ENCODE measurements at places on chromosomes 6 and 20. TPM values are rescaled to one million over a fixed set of nuclear protein-coding genes. Genes with fewer than 3 reads are reported as not detected.
A peak's percentile ranks its signal among the peaks of the same experiment; 100 is the strongest.

DNA sequence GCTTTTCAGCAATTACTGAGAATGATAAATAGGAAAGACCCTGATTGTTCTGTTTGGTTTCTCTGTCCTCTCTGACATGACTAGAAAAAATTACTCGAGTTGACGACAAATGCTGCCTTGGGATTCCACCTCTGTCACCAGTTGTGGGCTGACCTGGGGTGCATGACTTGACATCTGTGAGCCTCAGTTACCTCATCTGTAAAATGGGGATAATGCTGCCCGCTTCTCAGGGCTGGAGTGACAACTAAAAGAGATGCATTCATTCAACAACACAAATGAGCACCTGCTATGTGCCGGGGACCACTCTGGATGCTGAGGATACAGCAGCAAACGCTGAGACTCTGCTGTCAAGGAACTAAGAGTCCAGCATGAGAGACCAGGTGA is 94.8 kb downstream of the NFATC2 start:
- no peak overlapping the region for H3K27ac ChIP-seq
- H3K27me3 ChIP-seq = no peaks in the 10 kb centered on the region
- no peak for DNase-seq
- no peaks in the 10 kb centered on the region for H3K4me1 ChIP-seq

- no peaks in the 10 kb centered on the region for H3K27me3 ChIP-seq
- H3K36me3 ChIP-seq = no peaks in the 10 kb centered on the region
- H3K27ac ChIP-seq = no peak overlapping the region
- H3K4me3 ChIP-seq = no peak overlapping the region
- DNase-seq = no peak
- H3K4me1 ChIP-seq = no peaks in the 10 kb centered on the region
Measured at GRCh38 chr6:110852773-110853172, 21.8 kb upstream of the AMD1 start.

DNA sequence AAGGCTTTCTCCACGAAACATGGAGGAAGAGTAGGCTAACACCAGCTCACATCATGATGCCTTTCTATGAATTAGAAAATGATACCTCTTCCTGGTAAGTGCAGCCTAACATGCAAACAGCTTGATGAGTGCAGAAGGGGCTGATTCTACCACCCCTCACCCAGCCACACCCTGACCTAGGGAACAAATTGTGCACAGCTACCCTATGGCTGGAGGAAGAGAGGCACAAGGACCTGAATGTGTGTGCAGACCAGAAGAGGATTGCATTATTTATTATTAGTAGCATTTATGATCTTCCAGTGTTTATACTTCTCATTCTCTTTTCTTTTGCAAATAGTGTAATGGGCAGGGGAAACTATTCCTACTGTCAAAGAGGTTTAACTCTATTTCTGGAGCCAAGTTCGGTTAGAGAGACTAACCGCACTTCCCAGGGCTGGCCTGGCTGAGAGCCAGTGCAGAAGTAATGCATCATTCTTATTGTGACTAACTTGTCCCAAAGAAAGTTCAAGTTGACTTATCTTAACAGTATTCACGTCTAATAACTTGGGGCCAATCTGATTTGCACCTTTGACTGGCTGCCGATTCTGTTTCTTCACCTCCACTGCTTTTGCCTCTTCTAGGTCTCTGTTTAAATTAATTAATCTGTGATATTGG is 237.5 kb downstream of the CD83 start:
- no peak overlapping the region for H3K4me3 ChIP-seq
- H3K27ac ChIP-seq = no peak overlapping the region
- H3K4me1 ChIP-seq = no peaks in the 10 kb centered on the region
- DNase-seq = peak; percentile 55
- H3K27me3 ChIP-seq = no peaks in the 10 kb centered on the region

DNA sequence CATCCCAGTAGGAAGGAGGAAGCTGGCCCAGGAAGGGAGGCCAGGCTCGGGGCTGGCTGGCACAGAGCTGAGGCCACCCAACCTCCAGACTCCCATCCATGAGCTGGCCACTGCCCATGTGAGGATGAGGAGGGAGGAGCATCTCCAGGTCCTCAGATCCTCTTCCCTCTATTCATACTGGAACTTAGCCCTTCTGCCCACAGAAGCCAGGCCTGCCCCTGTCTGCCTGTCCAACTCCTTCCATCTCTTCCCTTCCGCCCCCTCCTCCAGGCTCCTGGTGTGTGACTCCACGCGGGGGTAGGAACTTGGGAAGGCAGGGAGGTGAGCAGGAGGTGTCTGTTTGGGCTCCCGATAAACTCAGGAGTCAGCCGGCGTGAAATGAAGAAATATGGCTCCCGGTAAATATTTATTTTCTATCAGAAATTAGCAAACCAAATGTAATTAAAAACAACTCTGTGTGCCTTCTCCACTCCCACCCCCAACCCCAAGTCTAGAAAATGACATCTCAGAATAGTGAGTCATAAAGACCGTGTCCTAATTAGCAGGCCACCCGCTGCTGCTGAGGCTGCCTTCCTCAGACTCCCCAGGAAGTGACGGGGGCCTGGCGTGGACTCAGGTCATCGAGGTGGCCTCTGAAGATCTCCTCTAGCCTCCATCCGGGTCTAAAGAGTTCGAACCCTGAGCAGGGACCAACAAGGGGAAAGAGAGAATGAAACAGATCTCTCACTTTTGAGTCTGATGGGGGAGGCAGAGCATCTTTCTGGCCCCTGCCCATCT is 81.9 kb downstream of the MDGA1 start:
- no peaks in the 10 kb centered on the region for H3K36me3 ChIP-seq
- no peak overlapping the region for H3K4me3 ChIP-seq
- H3K27ac ChIP-seq = no peak overlapping the region
- DNase-seq = no peak
- no peaks in the 10 kb centered on the region for H3K27me3 ChIP-seq

DNA sequence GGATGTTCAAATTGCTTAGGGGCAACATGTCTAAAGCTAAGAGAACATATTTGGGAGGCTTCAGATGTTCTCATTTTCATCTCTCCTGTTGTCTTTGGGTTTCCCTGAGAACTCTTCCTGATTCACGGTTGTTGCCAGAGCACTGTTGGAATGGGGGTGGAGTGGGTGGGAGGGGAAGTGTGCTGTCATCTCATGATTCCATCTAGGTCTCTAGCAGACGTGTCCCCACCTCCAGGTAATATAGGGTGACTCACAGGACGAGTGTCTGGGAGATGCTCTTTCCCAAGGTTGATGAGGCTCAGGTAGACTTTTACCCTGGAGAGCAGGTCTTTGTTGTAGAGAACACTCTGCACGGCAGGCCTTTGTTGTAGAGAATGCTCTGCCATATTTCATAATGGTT is 636.9 kb downstream of the QKI start:
- no peak for DNase-seq
- no peaks in the 10 kb centered on the region for H3K36me3 ChIP-seq
- H3K27me3 ChIP-seq = no peaks in the 10 kb centered on the region
- no peaks in the 10 kb centered on the region for H3K4me1 ChIP-seq
- no peak overlapping the region for H3K4me3 ChIP-seq

DNA sequence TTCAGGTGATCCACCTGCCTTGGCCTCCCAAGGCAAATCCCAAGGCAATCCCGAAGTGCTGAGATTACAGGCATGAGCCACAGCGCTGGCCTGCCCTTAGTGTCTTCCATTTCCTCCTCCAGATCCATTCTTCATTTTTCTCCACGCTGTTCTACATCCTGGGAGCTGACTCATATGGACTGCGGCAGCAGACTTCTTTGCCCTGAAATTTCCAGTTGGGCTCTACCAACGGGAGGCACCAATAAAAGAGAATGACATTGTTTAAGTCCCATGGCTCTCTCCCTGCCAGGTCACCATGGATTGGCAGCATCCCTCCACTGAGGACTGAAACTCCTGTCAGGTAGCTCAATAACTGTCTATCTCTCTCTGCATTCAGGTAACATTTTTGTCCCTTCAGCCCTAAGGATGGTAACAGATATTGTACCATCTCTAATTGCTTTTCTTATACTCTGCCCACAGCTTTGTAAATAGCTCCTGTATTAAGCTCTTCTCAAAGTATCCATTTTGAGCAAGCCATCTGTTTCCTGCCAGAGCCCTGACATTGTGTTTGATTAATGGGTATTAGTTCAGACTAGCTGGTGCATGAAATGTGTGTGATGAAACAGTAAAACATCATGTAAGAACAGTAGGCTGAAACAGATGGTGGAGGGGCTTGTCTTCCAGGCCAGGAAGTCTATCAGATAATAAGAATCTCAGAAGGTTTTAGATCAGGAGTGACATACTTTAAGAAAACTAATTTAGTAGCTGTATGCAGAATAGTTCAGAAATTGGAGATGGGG is 3.6 kb downstream of the TBCC start:
- no peak overlapping the region for H3K27ac ChIP-seq
- no peak overlapping the region for H3K4me3 ChIP-seq
- no peak for DNase-seq
- H3K36me3 ChIP-seq = no peaks in the 10 kb centered on the region
- peaks cover 3% of the 10 kb centered on the region for H3K4me1 ChIP-seq

DNA sequence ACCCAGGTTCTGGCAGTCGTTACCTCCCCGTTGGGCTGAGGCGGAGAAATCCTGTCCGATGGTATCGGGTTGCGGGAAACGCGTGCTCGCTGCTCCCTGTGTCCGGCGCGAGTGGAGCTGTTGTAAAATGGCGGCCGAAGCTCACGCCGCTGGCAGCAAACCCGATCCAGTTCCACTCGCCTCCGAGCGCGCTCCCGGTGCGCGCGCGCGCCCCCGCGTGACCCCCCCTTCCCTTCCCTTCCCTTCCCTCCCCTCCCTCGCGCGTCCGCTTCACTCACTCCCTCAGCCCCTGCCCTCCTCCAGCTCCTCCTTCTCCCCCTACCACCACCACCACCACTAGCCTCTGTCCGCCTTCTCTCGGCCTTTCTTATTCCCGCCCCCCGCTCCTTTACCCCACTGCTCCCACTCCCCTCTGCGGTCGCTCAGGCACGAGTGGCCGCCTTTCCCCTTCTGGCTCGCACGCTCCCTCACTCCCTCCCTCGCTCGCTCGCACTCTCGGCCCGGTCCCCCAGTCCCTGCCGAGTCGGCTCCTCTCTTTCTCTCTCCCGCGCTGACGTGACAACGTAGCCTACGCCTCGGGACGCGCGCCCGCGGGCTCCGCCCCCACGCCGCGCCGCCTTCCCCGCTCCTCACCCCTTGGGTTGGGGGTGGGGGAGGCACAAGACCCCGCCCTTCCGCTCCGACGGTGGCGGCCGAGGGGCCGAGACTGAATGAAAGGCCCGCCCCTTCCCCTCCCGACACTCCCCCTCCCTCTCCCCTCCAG is at the start of gene SYNCRIP:
SYNCRIP (minus strand) TSS at position 113 of the 763 bp plus-strand sequence. CDS start 1,447 bp downstream, outside the sequence.
- no peaks in the 10 kb centered on the region for H3K27me3 ChIP-seq
- H3K36me3 ChIP-seq = peaks cover 18% of the 10 kb centered on the region
- peak; percentile 99 for DNase-seq
- H3K4me1 ChIP-seq = no peaks in the 10 kb centered on the region
- peak within 1 kb of the TSS; percentile 99 for H3K27ac ChIP-seq
- peak within 1 kb of the TSS; percentile 98 for H3K4me3 ChIP-seq

DNA sequence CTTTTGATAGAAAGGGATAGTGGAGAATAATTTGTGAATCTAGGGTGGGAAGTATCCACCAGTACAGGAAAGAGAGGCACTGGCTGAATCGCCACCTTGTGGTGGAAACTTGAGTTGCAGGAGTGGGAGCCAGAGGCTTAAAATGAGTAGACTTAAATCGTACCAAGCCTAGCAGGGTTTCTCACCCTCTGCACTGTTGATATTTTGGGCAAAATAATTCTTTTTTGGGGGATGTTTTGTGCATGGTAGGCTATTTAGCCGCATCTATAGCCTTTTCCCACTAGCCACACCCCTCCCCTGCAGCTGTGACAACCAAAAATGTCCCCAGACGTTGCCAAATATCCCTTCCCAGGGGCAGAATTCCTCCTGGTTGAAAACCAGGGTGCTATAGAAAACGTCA is 119.1 kb downstream of the DHX35 start:
- H3K36me3 ChIP-seq = no peaks in the 10 kb centered on the region
- no peaks in the 10 kb centered on the region for H3K27me3 ChIP-seq
- DNase-seq = peak; percentile 77

DNA sequence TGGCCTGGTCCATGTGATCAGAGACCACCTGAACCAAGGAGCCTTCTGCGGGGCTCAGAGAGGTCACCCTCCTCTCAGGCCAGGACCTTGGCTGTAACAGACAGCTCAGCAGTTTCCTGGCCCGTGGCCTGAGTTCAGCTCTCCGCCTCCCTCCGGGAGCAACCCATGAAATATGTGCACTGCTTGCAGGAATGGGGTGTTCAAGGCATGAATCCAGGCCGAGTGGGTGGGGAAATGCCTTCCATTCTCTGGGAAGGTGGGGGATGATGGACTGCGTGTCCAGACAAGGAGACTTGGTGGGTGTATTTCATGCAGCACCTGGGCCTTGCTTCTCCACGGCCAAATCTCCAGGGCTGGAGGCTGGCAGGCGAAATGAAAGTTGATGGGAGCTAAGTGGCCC is 46.0 kb downstream of the SIRPA start:
- H3K27me3 ChIP-seq = no peaks in the 10 kb centered on the region
- no peak overlapping the region for H3K4me3 ChIP-seq
- no peak for DNase-seq
- H3K36me3 ChIP-seq = peaks cover 16% of the 10 kb centered on the region
- H3K4me1 ChIP-seq = peaks cover 20% of the 10 kb centered on the region

GRCh38 chr6:144989319-144990107 is 704.4 kb downstream of the UTRN start:
- H3K36me3 ChIP-seq = no peaks in the 10 kb centered on the region
- no peak overlapping the region for H3K27ac ChIP-seq
- H3K4me1 ChIP-seq = no peaks in the 10 kb centered on the region
- no peak for DNase-seq

DNA sequence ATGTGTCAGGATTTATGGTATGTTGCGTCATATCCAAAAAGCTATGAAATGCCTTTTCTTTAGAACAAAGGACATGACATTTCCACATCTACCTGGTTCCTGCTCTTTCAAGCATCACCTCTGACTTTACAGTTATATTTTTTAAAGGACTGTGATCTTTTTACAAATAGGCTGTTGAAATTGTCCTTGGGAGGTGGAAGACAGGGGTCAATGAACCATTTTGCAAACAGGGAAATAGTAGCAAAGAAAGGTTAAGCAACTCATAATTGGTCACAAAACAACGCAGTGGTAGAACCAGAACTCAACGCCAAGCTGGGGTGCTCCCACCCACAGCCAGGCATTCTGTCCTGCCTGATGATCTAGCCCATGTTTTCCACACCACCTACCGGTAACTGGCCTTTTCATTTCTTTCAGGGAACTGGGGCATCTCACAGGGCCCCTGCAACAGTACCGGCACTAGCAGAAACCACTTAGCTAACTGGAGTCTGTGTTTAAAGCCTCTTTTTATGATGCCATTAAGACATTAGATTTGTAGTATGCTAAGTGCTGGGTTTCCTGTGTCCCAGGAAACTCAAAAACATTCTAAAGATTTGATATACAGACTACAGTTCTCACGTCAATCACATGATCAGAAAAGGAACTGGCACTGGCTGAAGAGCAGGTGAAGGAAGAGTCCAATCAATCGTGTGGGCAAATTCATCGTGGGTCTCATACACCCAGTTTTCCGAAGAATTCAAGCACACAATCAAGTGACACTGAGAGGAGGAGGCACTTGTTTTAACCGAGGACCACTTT is 13.9 kb downstream of the ZNF217 start:
- DNase-seq = no peak
- no peaks in the 10 kb centered on the region for H3K27me3 ChIP-seq
- peak overlapping the region; percentile 13 for H3K4me3 ChIP-seq
- no peaks in the 10 kb centered on the region for H3K36me3 ChIP-seq

- H3K36me3 ChIP-seq = no peaks in the 10 kb centered on the region
- H3K27me3 ChIP-seq = no peaks in the 10 kb centered on the region
- H3K4me1 ChIP-seq = no peaks in the 10 kb centered on the region
- no peak for DNase-seq
- no peak overlapping the region for H3K27ac ChIP-seq
Measured at GRCh38 chr20:37971561-37972127, 61.6 kb downstream of the TTI1 start.

The SUMO4 gene
- total RNA-seq = 8.2 TPM

The GNMT gene
- not detected for total RNA-seq

The HLA-DMB gene
- 199 TPM for total RNA-seq

The DEFB132 gene
- not detected for total RNA-seq

The FILIP1 gene
- 4.1 TPM for total RNA-seq

The THBS2 gene
- 28.3 TPM for total RNA-seq

The BPIFB2 gene
- total RNA-seq = not detected

All from Peyer's patch (tissue), 4 donors.